ENCODE measurements at places on chromosomes 1 and 21.
A peak's percentile ranks its signal among the peaks of the same experiment; 100 is the strongest.

- no peak for DNase-seq
Measured at GRCh38 chr21:14241297-14241696, 25.3 kb downstream of the RBM11 start.

GRCh38 chr1:226584164-226584563 lies 35.6 kb downstream of the STUM start:
- no peak for DNase-seq

- DNase-seq: no peak
Measured at GRCh38 chr1:87155648-87156047, 173.0 kb upstream of the LMO4 start.

DNA sequence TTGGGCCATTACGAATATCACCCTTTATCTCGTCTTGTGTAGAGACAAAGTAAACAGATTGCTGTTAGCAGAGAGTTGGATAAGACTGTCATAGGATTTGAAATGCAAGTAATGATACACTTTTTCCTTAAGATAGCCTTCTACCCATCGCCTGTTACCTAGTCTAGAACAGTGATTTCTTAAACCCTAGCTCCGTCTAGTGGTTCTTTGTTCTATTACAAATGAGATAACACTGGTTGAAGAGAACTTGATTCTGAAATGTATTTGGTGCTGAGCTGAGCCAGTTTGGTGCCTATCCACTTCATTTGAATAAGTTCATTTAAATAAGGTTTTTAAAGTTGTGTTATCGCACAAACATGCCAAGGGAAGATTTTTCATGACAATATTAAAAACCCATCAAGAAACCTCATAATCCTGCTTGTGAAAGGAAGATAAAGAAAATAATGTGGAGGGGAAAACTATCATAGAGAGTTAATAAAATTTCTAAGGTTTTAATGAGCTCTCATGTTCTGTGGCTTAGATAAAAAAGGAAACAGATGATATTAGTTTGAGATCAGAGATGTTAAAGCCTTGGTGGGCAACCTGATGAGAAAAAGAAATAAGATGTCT lies 1.5 kb upstream of the KCNH1 start:
- DNase-seq: no peak

GRCh38 chr1:34265396-34265795 lies 88.7 kb downstream of the C1orf94 start:
- DNase-seq: no peak

DNA sequence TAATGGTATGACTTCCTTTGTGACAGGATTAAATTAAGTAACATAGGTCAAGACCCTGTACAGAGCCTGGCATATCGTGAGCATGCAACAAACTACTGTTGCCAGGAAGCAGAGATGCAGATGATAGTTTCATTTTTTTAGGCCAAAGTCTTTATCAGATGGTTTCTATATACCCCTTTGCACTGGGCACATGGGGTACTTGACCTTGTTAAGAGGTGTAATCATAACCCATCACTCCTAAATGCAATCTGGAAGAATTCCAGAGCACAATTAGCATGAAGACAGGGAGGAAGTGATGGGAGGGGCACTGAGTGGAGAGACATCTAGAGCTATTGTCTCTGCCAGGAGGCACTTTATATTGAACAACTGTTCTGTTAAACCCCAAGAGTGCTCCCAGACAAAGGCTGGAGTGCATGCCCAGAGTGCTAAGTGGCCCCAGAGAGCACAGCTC lies 22.1 kb downstream of the ZBTB17 start:
- DNase-seq: no peak

GRCh38 chr21:33301632-33302002 lies 23.2 kb upstream of the IFNAR1 start:
- no peak for DNase-seq

- peak; percentile 94 for DNase-seq
Measured at GRCh38 chr1:64857347-64857746, 109.0 kb downstream of the JAK1 start.

DNA sequence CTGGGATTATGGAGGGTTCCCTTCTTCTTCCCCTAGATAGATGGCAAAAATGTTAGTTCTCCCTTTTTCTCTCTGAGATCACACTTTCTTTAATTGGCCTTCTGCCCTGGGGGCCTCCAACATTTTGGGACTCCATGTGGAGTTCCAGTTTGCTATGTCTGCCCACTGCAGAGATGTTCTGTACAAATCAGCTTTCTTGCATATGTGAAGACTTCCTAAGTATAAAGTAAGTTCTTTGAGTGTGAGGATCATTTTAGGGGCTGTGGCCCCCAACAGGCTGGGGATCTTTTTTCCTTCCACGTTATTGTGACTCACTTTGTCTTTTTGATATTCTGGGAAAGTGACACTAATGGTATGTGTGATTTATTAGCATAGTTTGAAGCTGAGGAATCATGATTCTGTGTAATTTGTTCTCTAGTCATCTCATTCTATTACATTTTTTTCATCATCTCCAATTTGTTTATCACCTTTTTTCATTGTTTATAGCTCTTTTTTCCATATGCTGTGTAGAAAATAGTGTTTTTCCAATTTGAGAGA lies 48.2 kb downstream of the HHAT start:
- no peak for DNase-seq

GRCh38 chr1:25253911-25254310 lies 6.7 kb upstream of the RSRP1 start:
- no peak for DNase-seq

DNA sequence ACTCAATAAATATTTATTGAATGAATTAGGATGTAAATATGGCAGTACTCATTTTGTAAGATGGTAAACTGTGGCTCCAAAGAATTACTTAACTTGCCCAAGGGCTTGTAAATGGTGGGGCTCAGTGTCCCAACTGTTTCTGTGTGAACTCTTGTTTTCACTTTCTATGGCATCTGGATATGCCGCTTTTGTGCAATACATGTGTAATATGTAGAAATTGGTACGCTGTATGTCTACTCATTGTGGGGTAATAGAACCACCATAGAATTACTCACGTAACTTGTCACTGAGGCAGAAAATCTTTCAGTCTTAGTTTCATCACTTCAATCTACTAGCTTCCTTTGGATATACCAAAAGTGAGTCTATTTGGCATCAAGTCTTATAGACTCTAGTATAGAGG lies 977 bp downstream of the PRPF3 start:
- DNase-seq: no peak

DNA sequence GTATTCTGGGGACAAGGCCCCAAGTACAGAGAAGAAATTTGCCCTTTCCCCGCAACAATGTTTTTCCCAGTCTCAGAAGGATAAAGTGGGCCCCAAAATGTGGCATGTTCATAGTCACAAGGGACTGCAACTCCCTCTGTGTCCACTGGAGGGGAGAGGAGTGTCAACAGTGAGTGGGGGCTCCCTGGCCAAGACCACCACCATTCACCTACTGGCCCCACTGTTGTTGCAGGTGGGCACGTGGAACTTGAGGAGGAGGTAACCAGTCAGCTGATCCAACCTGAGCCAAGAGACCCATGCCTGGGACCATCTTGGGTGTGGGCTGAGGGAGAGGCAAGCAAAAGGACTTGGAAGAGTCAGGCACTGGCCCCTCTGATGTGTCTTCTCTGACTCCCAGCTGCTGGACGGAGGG lies 777 bp downstream of the NUDT17 start:
- no peak for DNase-seq

GRCh38 chr1:201732351-201732750 lies 96.6 kb upstream of the IPO9 start:
- no peak for DNase-seq

DNA sequence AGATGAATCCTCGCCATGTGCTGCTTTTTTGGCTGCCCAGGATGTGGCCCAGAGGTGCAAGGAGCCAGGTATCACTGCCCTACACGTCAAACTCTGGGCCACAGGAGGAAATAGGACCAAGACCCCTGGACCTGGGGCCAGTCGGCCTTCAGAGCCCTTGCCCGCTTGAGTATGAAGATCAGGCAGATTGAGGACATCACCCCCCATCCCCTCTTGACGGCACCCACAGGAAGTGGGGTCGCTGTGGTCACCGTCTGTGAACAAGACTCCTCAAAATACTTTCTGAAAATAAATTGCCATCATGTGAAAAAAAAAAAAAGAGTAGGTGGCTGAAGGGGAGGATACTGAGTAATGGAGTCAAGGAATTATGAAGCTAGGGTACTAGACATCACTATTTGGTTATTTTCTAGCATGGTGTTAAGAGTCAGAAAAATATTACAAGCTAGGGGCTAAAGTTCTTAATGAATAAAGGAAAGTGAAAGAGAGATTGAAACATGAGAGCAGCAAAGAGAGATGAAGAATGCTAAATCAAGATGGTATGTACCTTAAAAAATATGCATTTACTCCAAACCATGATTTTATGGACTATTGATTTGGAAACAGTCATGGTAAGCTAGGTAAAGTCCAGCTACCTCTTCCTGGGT lies 84.9 kb downstream of the CLEC20A start:
- DNase-seq: no peak

GRCh38 chr1:214967865-214968575 lies 114.5 kb upstream of the KCNK2 start:
- no peak for DNase-seq

- DNase-seq: peak; percentile 86
Measured at GRCh38 chr1:220843481-220844011, 35.7 kb upstream of the HLX start.

GRCh38 chr1:167431909-167432650 lies 86.2 kb downstream of the CD247 start:
- no peak for DNase-seq

DNA sequence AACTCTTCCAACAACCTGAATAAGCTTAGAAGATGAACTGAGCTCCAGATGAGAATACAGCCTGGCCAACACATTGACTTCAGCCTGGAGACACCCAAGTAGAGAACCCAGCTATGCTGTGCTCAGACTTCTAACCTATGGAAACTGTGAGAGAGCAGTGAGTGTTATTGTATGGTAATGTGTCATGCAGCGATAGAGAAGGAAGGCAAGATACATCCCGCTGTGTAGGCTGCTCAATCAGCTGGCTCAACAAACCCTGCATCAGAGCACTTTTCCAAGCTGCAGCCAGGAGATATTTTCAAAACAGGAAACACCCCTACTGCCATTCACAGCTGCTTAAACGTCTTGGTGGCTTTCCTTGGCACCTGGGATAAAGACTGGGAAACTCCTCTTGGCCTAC lies 321.3 kb downstream of the SIPA1L2 start:
- no peak for DNase-seq

DNA sequence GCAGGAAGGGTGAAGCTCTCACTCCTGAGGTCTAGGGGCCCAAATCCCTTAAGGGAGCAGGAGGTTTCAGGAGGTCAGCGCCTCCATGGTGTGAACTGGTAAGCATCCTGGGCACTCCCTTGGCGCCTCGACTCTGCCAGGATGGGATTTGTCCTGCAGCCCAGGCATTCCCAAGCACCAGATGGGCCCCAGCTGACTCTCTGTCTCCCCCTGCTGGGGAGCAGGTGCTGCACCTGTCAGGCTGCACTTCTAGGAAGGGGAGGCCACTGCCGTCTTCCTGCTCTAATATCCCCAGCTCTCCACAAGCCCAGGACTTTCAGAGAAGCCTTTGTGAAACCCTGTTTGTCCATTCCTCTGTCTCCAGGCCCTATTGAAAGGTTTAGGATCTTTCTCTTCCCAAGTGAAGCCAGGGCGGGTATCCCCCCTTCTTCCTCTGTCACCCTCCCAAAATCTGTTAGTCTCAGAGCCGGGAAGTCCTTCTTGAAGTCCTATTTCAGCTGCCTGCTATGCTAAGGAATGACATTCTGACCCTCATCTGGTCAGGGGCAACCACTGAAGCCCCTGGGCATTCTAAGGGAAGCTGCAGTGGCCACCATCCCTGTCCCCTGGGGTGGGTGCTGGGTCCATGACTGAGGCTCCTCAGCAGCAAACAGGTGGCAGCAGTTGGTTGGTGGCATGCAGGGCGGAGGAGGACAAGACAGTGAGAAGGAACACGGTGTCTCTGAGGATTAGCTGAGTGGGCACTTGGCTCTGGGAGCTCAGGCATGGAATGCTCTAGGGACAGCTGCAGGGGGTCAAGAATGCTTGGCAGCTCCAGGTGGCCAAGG lies 3.2 kb downstream of the MYBPH start:
- no peak for DNase-seq

DNA sequence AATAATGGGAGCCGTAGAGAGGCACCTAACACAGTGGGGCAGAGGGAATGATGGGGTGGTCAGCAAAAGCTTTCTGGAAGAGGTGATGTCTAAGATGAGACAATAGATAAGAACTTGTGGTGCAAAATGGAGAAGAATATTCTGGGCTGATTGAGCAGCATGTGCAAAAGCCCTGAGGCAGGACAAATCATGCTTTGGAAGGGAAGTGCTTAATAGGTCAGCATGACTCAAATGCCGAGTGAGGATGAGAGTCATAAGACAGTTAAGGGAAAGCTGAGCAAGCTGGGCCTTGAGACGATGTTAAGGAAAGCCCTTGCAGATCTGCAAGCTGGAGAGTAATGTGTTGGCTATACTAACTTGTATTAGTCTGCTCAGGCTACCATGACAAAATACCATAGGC lies 37.3 kb upstream of the ASB17 start:
- DNase-seq: no peak

DNA sequence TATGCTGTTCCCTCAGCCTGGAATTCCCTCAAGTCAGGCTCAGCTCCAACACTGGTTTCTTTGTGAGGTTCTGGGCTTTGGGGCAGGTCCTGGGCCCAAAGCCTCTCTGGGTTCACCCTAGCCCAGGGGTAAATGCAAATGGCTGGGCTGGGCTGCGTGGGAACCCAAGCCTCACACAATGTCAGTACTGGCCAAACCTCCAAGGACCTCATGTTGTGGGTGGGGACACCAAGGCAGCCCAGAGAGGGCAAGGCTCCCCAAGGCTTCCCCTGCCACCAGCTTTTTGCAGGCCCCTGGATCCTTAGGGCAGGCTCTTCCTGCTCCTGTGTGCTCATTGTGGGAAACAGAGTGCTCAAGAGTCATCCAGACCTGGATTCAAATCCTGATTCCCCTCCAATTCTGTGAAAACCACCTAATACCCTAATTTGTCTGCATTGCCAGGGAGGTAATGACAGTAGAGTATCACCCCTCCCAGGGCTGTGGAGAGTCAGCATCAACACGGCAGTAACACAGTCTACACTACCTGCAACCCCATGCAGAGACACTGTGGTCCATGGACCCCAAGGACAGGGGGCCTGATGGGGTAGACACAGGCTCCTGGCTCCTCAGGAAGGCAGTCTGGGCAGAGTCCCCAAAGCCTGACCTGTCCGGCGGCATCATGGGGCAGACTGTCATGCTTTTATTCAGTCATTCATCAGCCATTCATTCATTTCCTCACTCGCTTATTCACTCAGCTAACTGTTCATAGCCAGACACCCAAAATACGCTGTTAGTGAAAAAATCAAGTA lies 85.7 kb downstream of the DMRTB1 start:
- DNase-seq: no peak

All from vagina (tissue), 2 donors.